ENCODE measurements at places on chromosomes 7 and 10.

GRCh38 chr10:71696628-71697326 lies 22.8 kb downstream of the C10orf105 start:
- H3K36me3 ChIP-seq = no peaks in the 10 kb centered on the region
- H3K27ac ChIP-seq = peak overlapping the region; percentile 32
- H3K4me3 ChIP-seq = no peak overlapping the region
- H3K4me1 ChIP-seq = peaks cover 20% of the 10 kb centered on the region

DNA sequence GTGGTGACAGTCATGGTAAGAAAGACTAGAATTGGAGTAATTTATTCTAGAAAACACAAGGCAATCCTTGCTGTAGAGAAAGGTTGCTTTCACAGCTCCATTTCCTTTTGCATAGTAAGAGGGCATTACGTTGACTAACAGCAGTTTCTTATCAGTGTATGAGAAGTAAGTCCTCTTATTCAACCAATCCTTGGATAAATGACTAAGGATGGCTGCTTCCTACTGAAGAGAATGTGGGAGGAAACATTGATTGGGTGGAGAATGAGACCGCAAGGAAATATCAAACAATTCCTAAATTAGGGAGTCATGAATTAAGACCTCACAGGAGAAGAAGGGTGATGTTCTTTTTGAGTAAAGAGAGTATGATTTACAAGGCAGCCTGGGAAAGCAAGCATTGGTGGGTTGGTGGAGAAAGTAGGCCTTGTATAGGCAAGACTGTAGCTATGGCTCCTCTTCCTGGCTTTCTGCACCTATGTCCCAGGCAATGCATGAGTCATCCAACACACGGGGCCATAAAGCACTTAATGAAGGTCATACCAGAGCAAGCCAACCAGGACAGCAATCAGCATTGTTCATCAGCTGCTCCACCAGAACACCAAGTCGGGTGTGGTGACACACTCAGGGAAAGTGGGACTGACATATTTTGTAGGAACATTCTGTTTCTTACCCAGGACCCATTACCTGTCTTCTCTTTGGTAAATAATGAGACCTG lies 5.6 kb downstream of the MGAM start:
- H3K27me3 ChIP-seq = no peaks in the 10 kb centered on the region
- H3K36me3 ChIP-seq = no peaks in the 10 kb centered on the region
- H3K27ac ChIP-seq = no peak overlapping the region
- no peaks in the 10 kb centered on the region for H3K4me1 ChIP-seq
- DNase-seq = no peak

DNA sequence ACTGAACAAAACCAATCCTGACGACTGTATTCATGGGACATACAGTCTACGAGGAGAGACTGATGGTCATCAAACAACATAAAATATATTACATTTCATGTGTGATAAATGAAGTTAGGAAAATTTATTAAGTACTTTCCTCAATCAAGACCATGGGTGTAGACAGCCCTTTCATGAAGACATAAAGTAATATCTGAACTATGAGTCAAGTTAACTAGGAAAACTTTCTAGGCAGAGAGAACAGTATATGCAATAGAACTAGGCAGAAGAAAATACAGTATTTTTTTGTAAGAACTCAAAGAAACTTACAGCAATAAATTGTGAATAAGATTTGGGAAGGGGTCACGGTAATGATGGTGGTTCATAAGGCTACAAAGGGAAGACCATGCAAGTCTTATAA lies 112.8 kb downstream of the JMJD1C start:
- no peak overlapping the region for H3K27ac ChIP-seq
- DNase-seq = no peak

DNA sequence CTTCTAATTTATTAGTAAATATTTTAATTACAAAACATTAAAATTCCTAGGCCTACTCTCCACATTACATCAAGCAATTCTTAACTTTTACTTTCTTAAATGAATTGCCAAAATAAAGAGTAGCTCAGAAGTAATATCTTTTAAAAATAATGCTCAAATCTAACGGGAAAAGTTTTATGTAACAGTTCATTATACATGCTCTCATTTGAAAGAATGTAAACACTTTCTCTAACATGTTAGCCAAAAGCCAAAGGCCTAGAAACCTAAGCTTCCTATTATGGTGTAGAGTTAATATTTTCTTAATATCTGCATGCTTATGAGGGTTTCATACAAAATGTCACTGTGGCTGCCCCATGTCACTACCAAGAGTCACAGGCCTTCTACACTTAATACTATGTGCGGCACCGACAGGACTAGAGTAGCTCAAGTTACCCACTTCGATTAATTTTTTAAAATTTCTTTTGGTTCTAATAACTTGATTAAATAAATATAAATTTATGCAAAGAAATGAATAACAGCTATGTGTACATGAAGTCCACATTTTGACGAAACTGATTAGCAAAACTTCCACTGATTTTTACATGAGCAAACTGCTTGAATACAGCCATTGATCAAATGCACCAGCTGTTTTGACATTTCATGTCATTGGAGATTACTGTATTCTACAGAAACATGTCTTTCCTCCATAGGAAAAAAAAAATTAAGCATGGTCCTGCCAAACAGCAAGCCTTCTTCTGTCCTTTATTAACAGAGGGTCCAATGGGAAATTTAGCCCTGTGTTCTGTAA lies 3.5 kb downstream of the COBL start:
- H3K27ac ChIP-seq = no peak overlapping the region
- no peak overlapping the region for H3K4me3 ChIP-seq
- no peaks in the 10 kb centered on the region for H3K36me3 ChIP-seq

DNA sequence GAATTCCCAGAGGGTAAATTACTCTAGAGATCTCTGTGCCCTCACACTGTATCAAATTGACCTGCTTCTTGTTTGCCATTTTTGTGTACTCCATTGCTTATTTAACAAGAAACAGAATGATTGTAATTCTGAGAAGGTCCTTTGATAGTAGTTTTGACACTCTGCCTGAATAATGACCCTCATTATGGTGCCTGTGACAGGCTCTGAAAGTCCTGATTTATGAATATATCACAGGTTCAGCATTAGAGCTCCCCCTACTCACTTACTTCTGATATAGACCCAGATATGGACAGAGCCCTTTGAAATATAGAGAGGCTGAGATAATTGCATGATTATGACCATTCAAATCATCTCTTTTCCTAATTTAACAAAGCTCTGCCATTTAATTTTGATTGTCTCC lies 465.2 kb downstream of the MDFIC start:
- H3K4me1 ChIP-seq = peaks cover 3% of the 10 kb centered on the region
- no peak overlapping the region for H3K27ac ChIP-seq
- no peak for DNase-seq
- H3K36me3 ChIP-seq = peaks cover 2% of the 10 kb centered on the region

DNA sequence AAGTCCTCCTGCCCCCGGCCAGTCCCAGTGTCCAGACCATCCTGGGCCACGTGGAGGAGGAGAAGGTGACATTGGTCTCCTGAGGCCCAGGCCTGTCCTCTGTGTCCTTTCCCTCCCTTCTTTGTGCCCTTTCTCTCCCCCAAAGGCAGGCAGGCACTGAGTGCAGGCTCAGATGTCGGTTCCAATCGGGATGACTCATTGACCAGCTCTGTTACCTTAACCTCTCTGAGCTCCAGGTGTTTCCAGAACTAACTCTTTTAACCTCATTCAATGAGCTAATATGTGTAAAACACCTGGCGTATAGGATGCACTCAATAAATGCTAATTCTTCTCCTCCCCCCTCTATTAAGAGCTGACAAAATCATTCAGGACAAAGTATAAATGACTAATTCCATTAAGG lies 25.7 kb downstream of the MACROH2A2 start:
- peaks cover 7% of the 10 kb centered on the region for H3K4me1 ChIP-seq
- H3K36me3 ChIP-seq = no peaks in the 10 kb centered on the region
- peaks cover 28% of the 10 kb centered on the region for H3K27me3 ChIP-seq
- H3K27ac ChIP-seq = no peak overlapping the region
- H3K4me3 ChIP-seq = no peak overlapping the region

- H3K4me1 ChIP-seq = no peaks in the 10 kb centered on the region
- no peak overlapping the region for H3K4me3 ChIP-seq
- H3K36me3 ChIP-seq = no peaks in the 10 kb centered on the region
- DNase-seq = no peak
Observed at GRCh38 chr10:61350068-61350467, 103.1 kb downstream of the TMEM26 start.

- H3K36me3 ChIP-seq = no peaks in the 10 kb centered on the region
- H3K4me3 ChIP-seq = peak overlapping the region; percentile 71
- no peaks in the 10 kb centered on the region for H3K27me3 ChIP-seq
- peak overlapping the region; percentile 88 for H3K27ac ChIP-seq
- peaks cover 36% of the 10 kb centered on the region for H3K4me1 ChIP-seq
Observed at GRCh38 chr7:107924841-107925504, 34.0 kb downstream of the DLD start.

DNA sequence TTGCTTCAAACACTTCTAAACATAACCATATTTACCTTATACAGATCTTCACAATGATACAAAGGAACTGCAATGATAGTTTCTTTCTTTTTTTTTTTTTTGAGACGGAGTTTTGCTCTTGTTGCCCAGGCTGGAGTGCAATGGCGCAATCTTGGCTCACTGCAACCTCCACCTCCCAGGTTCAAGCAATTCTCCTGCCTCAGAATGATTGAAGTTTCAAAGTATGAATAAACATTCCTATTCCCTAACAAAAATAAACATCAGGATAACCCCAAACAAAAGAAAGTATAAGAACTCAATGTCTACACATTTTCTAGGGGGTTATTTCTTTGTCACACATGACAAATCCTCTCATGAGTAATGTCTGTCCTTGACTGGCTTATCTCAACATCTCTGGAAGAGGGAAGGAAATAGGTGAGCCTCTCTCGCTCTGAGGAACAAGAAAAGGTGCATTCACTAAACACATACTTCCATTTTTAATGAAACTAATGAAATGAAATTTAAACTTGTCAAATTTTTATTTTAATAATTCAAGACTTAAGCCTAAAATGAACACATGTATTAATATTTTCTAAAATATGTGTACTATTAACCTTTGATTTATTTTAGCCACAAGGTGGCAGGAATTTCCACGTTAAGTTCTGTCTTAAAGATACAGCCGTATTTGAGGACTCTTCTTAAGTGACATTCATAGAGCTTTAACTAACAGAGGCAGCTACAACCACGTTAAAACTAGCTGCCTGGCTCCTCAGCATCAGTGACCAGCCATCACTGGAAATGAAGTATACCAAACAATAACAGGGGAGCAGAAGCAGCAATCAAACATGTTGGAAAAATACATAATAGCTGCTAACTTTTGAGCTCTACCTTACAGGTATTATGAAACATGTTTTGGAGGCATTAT lies 58.3 kb downstream of the MALSU1 start:
- no peaks in the 10 kb centered on the region for H3K36me3 ChIP-seq
- H3K27ac ChIP-seq = no peak overlapping the region
- no peak overlapping the region for H3K4me3 ChIP-seq
- DNase-seq = no peak

GRCh38 chr7:23531050-23531793 lies 559 bp downstream of the TRA2A start:
- H3K4me1 ChIP-seq = peaks cover 39% of the 10 kb centered on the region
- peak overlapping the region; percentile 99 for H3K4me3 ChIP-seq
- peak overlapping the region; percentile 99 for H3K27ac ChIP-seq
- peaks cover 2% of the 10 kb centered on the region for H3K36me3 ChIP-seq
- H3K27me3 ChIP-seq = no peaks in the 10 kb centered on the region
- DNase-seq = peak; percentile 18

DNA sequence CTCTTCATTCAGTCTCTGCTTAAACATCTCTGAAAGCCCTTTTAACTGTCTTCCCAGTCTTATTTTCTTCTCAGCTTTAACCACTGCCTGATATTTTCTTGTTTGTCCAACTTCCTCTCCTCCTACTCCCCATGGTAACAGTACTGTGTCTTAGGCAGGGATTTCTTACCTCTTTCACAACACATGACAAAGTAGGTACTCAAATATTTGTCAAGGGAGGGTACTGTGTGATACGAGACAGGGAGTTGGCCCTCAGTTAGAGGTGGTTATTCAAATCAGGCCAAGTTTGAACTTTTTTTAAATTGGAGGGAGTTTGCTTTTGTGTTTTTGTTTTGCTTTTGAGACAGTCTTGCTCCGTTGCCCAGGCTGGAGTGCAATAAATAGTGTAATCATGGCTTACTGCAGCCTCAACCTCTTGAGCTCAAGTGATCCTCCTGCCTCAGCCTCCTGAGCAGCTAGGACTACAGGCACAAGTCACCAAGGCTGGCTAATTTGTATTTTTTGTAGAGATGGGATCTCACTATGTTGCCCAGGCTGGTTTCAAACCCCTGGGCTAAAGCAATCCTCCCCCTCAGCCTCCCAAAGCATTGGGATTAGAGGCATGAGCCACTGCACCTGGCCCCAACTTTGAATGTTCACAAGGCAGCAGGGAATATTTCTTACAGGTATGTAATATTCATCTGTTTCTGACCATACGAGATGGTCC lies 2.5 kb upstream of the KPNA7 start:
- H3K4me1 ChIP-seq = no peaks in the 10 kb centered on the region
- no peak for DNase-seq
- no peak overlapping the region for H3K27ac ChIP-seq
- H3K27me3 ChIP-seq = peaks cover 42% of the 10 kb centered on the region
- no peak overlapping the region for H3K4me3 ChIP-seq
- H3K36me3 ChIP-seq = no peaks in the 10 kb centered on the region

- H3K27me3 ChIP-seq = peaks cover 47% of the 10 kb centered on the region
- H3K27ac ChIP-seq = no peak overlapping the region
- H3K36me3 ChIP-seq = peaks cover 2% of the 10 kb centered on the region
- no peak for DNase-seq
- no peaks in the 10 kb centered on the region for H3K4me1 ChIP-seq
Observed at GRCh38 chr10:34677591-34677990, 137.5 kb downstream of the PARD3 start.

DNA sequence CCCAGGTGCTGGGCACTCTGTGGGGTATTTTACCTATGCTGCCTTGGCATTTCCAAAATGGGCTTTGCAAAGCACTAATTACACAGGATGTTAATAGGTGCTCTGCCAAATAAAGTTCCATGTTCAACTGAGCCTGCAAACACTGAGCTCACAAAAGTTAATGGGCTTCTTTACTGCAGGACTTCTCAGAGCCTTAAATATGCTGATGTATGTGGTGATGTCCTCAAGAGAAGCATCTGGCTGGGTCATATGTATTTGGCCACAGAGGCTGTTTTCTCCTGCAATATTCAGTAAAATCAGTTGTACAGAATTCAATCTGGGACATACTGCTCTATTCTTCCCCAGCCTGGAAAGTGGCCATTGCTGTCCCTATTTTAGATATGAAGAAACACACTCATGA lies 31.3 kb downstream of the GRID1 start:
- peaks cover 38% of the 10 kb centered on the region for H3K27me3 ChIP-seq
- no peak for DNase-seq
- H3K36me3 ChIP-seq = no peaks in the 10 kb centered on the region
- H3K4me1 ChIP-seq = no peaks in the 10 kb centered on the region

- no peak for DNase-seq
- H3K36me3 ChIP-seq = no peaks in the 10 kb centered on the region
- peak within 1 kb of the TSS; percentile 93 for H3K4me3 ChIP-seq
Observed at GRCh38 chr7:155003092-155003375, at the start of gene PAXIP1. Gene PAXIP1 (minus strand): TSS chr7:155003124. CDS start chr7:155002929, 195 bp downstream.

DNA sequence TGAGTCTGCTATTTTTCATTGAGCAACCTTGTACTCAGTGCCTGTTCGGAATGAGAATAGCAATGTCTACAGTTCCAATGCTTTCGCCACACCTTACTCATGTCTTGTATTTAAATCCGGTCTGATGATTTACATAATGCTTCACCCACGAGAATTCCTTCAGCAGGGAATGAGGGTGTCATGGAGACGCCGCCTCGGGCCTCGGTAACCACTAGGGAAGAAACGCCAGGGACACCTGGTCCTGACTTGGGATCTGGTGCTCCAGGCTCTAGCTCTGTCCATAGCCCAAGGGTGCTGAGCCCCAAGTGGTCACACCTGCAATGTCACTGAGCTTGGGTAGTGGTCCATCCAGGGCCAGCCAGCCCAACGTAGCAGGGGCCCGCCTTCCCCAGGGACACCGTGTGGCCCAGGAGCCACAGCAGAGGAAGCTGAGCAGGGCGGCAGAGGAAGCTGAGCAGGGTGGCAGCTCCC lies 37.4 kb downstream of the PRKAG2 start:
- H3K36me3 ChIP-seq = no peaks in the 10 kb centered on the region
- no peak for DNase-seq
- H3K27me3 ChIP-seq = no peaks in the 10 kb centered on the region
- H3K27ac ChIP-seq = peak overlapping the region; percentile 4
- peak overlapping the region; percentile 43 for H3K4me3 ChIP-seq
